Stimulated activated CD8-positive, alpha-beta memory T cell treated with anti-CD3 and anti-CD28 coated beads, Interleukin-2, amount 100 ng/mL, for 1 hour (primary cell): ENCODE measurements at places on chromosomes 7 and 10.

DNA sequence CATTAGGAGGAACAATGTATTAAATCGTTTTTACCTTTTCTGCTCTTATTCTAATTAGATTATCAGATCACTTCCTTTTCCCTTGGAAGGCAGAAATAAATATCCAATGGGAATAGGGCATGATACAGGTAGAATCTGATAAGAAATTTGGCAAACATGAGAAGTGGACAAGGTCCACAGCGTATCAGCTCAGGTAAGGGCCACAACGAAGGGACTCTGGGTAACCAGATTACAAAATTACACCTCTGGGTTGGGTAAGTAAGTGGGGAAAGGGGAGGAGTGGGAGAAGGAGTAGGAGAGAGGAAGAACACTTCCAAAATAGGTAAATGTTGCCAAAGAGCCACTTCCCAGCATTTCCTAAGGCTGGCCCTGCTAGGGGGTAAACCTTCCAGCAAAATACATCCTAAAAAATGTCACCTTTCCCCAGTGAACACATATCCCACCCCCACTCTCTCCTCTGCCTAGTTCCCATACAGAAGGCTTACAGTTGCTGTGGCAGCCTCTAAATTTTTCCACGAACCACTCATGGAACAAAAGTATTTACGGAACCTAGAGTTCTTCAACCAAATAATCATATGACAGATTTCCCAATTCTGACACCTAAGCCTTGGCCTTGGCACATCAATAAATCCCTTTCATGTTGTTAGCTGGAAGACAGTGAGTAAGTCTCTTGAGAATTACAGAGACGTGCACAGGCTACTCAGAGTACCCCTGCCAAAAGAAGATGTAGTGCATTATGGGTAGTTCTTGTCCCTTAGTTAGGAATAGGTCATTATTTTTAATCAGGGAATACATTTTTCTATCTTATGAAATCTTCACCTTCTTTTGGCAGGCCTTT is 51.5 kb upstream of the DLX6 start:
- DNase-seq: no peak

DNA sequence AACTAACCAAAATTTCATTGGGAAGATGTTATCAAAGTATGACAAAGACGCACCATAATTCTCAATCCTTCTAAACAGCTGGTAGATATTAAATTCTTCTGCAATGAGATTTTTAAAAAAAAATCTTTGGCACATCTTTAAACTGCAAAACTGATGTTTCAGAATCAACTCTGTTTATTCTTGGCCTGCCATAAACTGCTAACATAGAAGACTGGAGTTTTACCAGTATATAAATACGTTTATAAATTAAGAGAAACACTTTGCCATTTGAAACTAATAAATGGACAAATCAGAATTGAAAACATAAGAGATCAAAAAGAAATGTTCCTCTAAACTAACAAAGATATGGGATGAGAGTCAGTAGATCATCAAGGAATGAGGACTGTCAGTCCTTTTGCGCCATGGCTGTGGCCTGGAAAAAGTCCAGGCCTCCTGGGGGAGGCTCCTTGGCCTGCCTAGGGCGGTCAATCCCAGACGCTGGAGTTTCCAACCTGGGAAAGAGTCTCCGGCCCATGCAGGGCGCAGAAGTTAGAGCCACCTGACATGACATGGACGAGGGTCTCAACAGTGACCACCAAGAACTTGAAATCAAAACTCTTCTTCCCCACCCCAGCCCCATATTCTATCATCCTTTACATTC is 34.2 kb upstream of the NEBL start:
- no peak for DNase-seq

GRCh38 chr7:23387583-23387982 is 82.7 kb downstream of the IGF2BP3 start:
- no peak for DNase-seq

- DNase-seq: no peak
These were observed 47.0 kb downstream of the KIAA1217 start for GRCh38 chr10:24255881-24256311.

GRCh38 chr7:17486835-17487234 is 188.4 kb downstream of the AHR start:
- no peak for DNase-seq
